Activated T-helper 1 cell treated with anti-CD3 and anti-CD28 coated beads, Interleukin-12 subunit alpha, Interleukin-12 subunit beta, Interleukin-2, Interleukin-4 antibody, amounts not matched to agents 30 ng/mL and 10 ng/mL and 1 ng/mL, durations not matched to agents 14 hours and 24 hours and 36 hours (primary cell): ENCODE measurements at places on chromosomes 12 and 14. TPM values are rescaled to one million over a fixed set of nuclear protein-coding genes. Genes with fewer than 3 reads are reported as not detected.

GRCh38 chr12:28059668-28060067 is 87.1 kb upstream of the PTHLH start:
- DNase-seq, result no peak

DNA sequence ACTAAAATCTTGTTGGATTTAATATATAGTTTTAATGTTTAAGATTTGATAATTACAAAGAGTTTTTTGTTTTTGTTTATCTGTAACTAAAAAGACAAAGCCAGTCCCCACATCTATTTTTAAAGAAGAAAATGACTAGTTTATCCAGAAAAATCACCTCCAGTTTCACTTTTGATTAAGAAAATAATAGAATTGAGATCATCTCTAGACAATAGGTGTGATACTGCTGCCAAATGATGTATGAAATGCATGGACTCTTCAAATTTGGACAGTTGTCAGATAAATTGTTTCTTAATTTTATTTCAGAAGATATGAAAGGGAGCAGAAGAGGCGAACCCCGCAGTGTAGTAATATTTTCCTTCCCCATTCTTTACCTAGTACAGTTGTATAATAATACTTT is 20.0 kb downstream of the PCNX4 start:
- DNase-seq, result no peak

The B4GALNT1 gene
- total RNA-seq, result 4.4 and 4.6 TPM in 2 replicates

GRCh38 chr12:19498099-19498498 is 58.8 kb downstream of the AEBP2 start:
- no peak for DNase-seq

The SIX1 gene
- 0.39 and 0.41 TPM in 2 replicates for total RNA-seq

DNA sequence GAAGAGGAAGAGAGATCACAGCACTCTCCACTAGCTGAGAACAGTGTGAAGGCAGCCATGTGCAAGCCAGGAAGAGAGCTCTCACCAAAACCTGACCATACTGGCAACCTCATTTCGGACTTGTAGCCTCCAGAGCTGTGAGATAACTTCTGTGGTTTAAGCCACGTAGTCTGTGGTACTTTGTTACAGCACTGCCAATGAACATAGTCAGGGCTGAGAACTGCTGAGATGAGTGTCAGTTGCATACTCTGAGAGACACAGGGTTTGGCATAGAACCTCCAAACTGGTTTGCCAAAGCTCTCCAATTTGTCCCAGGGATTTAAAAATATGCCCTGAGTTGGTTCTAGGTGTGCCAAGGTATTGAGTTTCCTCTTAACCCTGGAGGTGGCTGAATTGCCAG is 218.6 kb downstream of the ATP23 start:
- no peak for DNase-seq

DNA sequence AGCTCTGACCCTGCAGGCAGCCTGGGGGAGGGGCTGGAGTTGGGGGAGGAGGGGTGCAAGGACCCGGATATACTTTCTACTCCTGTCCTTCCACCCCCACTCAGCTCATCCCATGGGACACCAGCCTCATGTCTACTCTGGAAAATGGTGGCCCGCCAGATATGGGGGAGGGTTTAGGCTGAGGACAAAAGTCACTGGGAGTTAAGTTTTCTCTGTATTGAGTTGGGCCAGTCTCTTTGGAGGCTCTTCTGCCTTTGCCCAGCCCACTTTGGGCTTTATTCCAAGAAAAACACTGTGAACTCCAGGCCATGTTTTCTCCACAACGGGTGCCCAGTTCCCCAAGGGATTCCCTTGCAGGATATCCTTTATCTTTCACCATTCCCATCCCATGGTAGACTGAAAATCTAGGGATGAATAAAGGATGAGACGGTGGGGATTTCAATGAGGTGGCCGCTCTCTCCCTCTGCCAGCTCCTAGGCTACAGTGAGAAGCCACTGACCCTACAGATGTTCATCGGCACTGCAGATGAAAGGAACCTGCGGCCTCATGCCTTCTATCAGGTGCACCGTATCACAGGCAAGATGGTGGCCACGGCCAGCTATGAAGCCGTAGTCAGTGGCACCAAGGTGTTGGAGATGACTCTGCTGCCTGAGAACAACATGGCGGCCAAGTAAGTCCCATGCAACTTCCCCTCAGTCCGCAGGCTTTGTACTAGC is 4.9 kb downstream of the NFATC4 start:
- DNase-seq, result no peak

The FLRT2 gene
- total RNA-seq, result not detected in 2 replicates

- no peak for DNase-seq
Measured at GRCh38 chr14:61479746-61480502, 158.5 kb downstream of the PRKCH start.

DNA sequence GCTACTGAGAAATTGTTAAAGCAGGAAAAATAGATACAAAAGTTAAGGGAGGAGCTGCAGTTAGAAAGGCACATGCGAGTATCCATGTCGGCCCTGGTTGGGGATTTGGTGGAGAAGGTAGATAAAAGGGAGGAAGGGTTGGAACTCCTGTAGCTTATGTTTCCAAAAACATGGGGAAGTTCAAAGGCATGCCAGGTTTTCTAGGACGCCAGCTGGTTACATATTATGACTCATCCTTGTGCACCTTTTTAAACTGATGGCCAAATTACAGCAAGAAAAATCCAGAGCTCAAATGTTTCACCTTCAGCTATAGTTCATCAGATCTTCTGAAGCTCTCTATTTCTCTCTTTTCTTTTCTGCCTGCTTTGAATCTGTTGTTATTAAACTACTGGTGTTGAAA is 13.2 kb upstream of the MAP4K5 start:
- DNase-seq, result no peak

The SRSF5 gene
- 304 and 311 TPM in 2 replicates for total RNA-seq

DNA sequence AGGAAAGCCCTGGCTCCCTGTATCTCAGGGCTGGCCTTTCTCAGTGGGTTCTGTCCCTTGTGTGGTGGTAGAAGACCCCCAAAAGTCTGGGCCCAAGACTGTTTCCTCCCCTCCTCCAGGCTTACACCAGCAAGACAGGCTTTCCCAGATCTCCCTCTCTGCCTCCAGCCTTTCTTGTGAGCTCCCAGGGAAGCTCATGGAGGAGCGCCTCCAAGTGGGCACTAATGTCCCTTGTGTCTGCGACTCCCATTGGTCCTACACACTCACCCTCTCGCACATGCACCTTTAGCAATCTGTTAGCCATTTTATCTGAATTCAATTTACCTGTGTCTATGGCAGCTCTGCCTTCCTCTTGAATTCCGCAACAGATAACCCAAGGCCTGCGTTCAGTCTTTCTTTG is 251.1 kb upstream of the CAND1 start:
- DNase-seq, result no peak

DNA sequence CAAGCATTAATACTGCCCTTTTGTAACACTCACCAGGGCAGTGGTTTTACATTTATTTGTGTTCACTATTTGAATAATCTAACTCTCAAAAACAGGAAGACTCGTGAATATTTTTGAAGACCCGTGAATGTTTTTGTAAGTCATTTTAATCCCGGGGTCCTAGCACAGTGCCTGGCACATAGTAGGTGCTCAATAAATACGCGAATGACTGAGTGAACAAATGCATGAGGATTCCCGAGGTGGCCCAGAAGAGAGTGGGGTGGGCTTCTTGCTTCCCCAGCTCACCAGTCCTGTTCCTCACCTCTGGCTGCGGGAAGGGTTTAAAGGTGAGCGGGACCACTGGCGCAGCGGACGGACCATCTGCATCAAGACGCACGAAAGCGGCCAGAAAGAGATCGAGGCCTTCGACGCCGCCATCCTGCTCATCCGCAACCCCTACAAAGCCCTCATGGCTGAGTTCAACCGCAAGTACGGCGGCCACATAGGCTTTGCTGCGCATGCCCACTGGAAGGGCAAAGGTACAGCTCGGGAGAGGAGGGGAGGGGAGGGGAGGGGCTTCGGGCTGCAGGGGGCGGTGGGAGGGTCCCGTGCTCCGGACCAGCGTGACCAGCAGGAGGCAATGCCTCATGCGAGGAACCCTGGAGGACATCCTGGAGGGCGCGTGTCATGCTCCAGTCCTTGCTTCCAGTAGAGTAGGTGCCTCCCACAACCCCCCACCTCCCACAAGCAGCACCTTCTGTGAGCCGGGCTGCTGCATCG is 98.9 kb downstream of the CMKLR1 start:
- DNase-seq, result no peak

GRCh38 chr12:27578689-27579372 is 54.8 kb downstream of the PPFIBP1 start:
- DNase-seq, result no peak

The TPH2 gene
- not detected in 2 replicates for total RNA-seq

- no peak for DNase-seq
Measured at GRCh38 chr14:94424371-94424770, 28.2 kb downstream of the SERPINA11 start.

The TOMM20L gene
- not detected in 2 replicates for total RNA-seq

DNA sequence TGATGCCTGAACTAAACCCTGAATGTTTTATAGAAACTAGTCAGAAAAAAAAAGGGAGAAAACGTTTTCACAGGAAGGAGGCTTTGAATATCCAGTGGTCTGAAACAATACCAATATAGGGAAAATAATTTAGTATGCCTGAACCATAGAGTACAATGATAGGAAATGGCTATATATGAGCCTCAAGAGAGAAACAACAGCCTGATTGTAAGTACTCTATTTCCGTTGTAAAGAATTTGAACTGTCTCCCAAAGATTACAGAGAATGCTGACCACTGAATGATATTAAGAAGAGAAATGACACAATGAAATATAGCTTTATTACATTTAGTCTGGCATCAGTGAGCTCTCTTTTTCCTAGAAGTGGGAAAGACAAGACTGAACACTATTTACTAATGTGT is 5.5 kb upstream of the GABARAPL1 start:
- DNase-seq, result no peak

GRCh38 chr12:66500091-66500490 is 178.8 kb downstream of the GRIP1 start:
- DNase-seq, result no peak

DNA sequence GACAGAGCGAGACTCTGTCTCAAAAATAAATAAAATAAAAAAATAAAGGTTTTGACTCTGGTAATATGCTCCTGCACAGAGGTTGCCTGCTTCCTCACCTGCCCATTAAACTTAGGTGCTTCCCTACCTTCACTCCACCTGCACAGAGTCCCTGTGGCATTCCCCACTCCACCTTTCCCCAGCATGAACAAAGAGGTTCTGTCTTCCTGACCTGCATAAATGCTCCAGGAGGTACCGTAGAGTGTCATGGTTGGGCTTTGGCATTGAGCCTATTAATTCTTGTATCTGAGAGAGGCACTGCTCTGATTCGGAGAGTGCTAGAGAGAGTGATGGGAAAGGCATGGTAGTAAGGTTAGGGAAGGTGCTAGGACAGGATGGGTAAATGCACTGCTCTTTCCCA is 6.3 kb downstream of the ARHGAP9 start:
- DNase-seq, result no peak

The DENND5B gene
- 0.12 and 0.93 TPM in 2 replicates for total RNA-seq

- no peak for DNase-seq
Measured at GRCh38 chr12:56391721-56392120, 29.1 kb upstream of the APOF start.
